ENCODE measurements at places on chromosomes 3 and 15. TPM values are rescaled to one million over a fixed set of nuclear protein-coding genes. Genes with fewer than 3 reads are reported as not detected.

Gene EIF4E3
- total RNA-seq: 2.7 TPM

Gene FOXB1
- not detected for total RNA-seq

Gene CDHR4
- not detected for total RNA-seq

Gene IGSF11
- total RNA-seq: not detected

Gene LRRC34
- 1.9 TPM for total RNA-seq

Gene DUOX1
- total RNA-seq: not detected

Gene VGLL3
- 12.7 TPM for total RNA-seq

Gene LRRIQ4
- total RNA-seq: not detected

Gene SYNPR
- not detected for total RNA-seq

Gene SPINT1
- total RNA-seq: 4.1 TPM

Gene CRELD1
- total RNA-seq: 21.3 TPM

Gene CLEC3B
- total RNA-seq: 0.52 TPM

Gene PXYLP1
- 11.2 TPM for total RNA-seq

Gene ITIH1
- total RNA-seq: not detected

Gene RHCG
- total RNA-seq: under 0.01 TPM

Gene MCCC1
- 17.8 TPM for total RNA-seq

Gene C2CD4A
- not detected for total RNA-seq

Gene ECE2
- not detected for total RNA-seq

Gene BFSP2
- total RNA-seq: not detected

Gene CHST13
- not detected for total RNA-seq

Gene ANKRD34C
- not detected for total RNA-seq

Gene SLC38A3
- 0.40 TPM for total RNA-seq

Gene FBXW12
- not detected for total RNA-seq

Gene FETUB
- total RNA-seq: not detected

Gene NMNAT3
- 0.32 TPM for total RNA-seq

Gene IMPG2
- total RNA-seq: 0.24 TPM

Gene TF
- 0.08 TPM for total RNA-seq

Gene MCF2L2
- total RNA-seq: 0.52 TPM

Gene ANKRD63
- not detected for total RNA-seq

Measured in epithelial cell of alveolus of lung (primary cell).